ENCODE measurements at places on chromosomes 4 and X.

- no peaks in the 10 kb centered on the region for H3K4me1 ChIP-seq
- H3K27ac ChIP-seq = no peak overlapping the region
- H3K4me3 ChIP-seq = no peak overlapping the region
- no peak for DNase-seq
- H3K36me3 ChIP-seq = no peaks in the 10 kb centered on the region
These were observed 229.0 kb upstream of the LCORL start for GRCh38 chr4:18250564-18250963.

GRCh38 chr4:29948858-29949257 is 771.3 kb upstream of the PCDH7 start:
- H3K36me3 ChIP-seq = no peaks in the 10 kb centered on the region
- no peak overlapping the region for H3K4me3 ChIP-seq
- no peak for DNase-seq
- no peaks in the 10 kb centered on the region for H3K4me1 ChIP-seq
- H3K27ac ChIP-seq = no peak overlapping the region
- H3K27me3 ChIP-seq = no peaks in the 10 kb centered on the region

GRCh38 chrX:1147611-1148515 is 64.6 kb downstream of the CRLF2 start:
- H3K4me1 ChIP-seq = peaks cover 3% of the 10 kb centered on the region
- no peak overlapping the region for H3K4me3 ChIP-seq
- DNase-seq = no peak
- peaks cover 13% of the 10 kb centered on the region for H3K27me3 ChIP-seq
- H3K36me3 ChIP-seq = no peaks in the 10 kb centered on the region

- DNase-seq = no peak
- no peak overlapping the region for H3K4me3 ChIP-seq
- H3K27ac ChIP-seq = no peak overlapping the region
These were observed 2.4 kb downstream of the GLRA3 start for GRCh38 chr4:174826660-174827059.

GRCh38 chrX:47523713-47524166 is 37.3 kb upstream of the ARAF start:
- no peaks in the 10 kb centered on the region for H3K27me3 ChIP-seq
- H3K4me1 ChIP-seq = peaks cover 3% of the 10 kb centered on the region
- H3K36me3 ChIP-seq = no peaks in the 10 kb centered on the region
- DNase-seq = no peak
- H3K27ac ChIP-seq = no peak overlapping the region
- peak overlapping the region; percentile 63 for H3K4me3 ChIP-seq

GRCh38 chrX:108537005-108537404 is 97.4 kb downstream of the COL4A5 start:
- H3K27ac ChIP-seq = no peak overlapping the region
- H3K4me1 ChIP-seq = peaks cover 13% of the 10 kb centered on the region
- H3K4me3 ChIP-seq = no peak overlapping the region
- no peaks in the 10 kb centered on the region for H3K27me3 ChIP-seq
- no peak for DNase-seq

GRCh38 chrX:43633757-43634156 is 22.3 kb upstream of the MAOA start:
- no peaks in the 10 kb centered on the region for H3K27me3 ChIP-seq
- no peak for DNase-seq
- H3K4me3 ChIP-seq = no peak overlapping the region
- H3K4me1 ChIP-seq = no peaks in the 10 kb centered on the region

DNA sequence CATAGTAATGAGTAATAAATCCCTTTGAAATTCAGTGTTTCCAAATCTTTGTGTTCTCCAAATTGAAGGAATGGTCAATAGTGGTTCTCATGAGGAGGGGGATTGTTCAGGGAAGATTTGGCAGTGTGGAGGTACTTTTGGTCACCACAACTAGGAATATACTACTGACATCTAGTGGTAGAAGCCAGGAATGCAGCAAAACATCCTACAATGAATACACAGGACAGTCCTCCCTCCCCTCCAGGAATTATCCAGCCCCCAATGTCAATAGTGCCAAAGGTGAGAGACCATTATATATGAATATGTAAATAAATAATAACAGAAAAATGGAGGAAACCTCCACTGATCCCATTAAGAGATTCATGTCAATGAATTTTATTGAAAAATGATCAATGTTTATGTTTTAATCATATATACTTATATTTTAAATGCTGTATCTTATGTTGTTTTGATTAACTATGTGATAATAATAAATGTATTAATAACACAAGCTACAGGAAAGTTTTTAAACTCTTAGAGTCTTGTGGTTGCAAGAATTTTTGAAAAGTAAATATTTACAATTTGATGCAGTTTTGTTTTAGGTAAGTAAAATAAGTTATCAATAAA is 14.4 kb upstream of the FAM9A start:
- H3K4me3 ChIP-seq = no peak overlapping the region
- peaks cover 5% of the 10 kb centered on the region for H3K4me1 ChIP-seq
- H3K27ac ChIP-seq = no peak overlapping the region
- DNase-seq = no peak

DNA sequence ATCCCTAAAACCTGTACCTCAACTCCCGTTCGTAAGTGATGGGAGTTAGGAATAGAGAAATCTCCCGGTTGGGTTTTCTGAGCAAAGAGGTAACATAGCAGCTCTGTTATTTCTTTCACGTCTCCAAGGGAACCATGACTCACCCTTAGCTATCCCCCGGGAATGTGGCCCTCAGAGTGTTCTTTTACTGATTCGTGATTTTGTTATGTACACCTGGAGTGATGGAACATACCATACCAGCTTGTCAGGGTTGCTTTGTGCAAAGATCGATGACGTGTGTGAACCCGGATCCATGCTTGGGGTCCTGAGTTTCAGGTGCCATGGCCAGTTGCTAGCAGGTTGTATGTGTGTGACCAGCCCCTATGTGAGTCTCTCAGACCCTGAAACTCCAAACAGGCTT is 52.6 kb downstream of the HPRT1 start:
- peaks cover 8% of the 10 kb centered on the region for H3K36me3 ChIP-seq
- no peak for DNase-seq
- no peaks in the 10 kb centered on the region for H3K27me3 ChIP-seq
- no peak overlapping the region for H3K27ac ChIP-seq
- no peak overlapping the region for H3K4me3 ChIP-seq

DNA sequence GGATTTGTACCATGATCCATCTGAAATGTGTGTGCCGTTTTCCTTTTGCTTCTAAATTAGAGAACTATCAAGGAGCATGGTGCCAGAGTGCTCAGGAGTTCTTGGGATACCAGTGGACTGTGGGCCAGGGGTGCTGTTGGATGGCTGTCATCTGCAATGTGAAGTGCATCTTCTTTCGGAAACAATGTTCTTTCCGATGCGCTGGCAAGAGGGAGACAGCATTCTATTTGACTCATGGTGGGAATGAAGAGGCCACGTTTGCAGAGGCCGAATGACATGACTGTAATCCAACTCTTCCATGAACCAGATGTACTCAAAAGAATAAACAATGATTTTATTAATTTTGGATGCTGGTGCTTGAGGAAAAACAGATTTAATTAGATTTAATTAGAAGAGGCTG is 45.5 kb downstream of the SORCS2 start:
- peaks cover 15% of the 10 kb centered on the region for H3K4me1 ChIP-seq
- no peak overlapping the region for H3K27ac ChIP-seq
- no peaks in the 10 kb centered on the region for H3K36me3 ChIP-seq

GRCh38 chrX:147343467-147343866 is 528.9 kb upstream of the CXorf51A start:
- no peak for DNase-seq
- H3K4me3 ChIP-seq = no peak overlapping the region
- H3K36me3 ChIP-seq = no peaks in the 10 kb centered on the region
- H3K27me3 ChIP-seq = no peaks in the 10 kb centered on the region

DNA sequence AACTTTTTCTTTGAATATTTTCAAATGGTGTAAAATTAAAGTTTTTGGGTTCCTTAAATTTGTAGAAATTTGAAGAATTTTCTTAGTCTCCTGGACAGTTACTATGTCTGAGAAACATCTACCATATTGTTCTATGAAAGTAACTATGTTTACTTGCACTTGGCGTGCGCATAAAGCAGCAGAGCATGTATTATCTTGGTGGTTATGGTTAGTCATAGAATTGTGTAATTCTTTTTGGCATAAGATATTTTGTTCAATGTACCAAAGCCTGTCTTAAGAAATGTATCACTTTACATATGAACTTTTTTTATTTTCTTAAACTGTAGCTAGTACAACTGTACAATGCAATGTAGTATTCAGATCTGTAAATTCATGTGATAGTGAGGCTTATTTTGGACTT is 49.2 kb downstream of the CDS1 start:
- H3K27me3 ChIP-seq = no peaks in the 10 kb centered on the region
- no peak overlapping the region for H3K27ac ChIP-seq
- DNase-seq = no peak
- no peak overlapping the region for H3K4me3 ChIP-seq
- no peaks in the 10 kb centered on the region for H3K4me1 ChIP-seq

DNA sequence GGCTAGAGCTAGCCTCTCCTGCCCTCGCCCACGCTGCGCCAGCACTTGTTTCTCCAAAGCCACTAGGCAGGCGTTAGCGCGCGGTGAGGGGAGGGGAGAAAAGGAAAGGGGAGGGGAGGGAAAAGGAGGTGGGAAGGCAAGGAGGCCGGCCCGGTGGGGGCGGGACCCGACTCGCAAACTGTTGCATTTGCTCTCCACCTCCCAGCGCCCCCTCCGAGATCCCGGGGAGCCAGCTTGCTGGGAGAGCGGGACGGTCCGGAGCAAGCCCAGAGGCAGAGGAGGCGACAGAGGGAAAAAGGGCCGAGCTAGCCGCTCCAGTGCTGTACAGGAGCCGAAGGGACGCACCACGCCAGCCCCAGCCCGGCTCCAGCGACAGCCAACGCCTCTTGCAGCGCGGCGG is at the start of gene AR:
TSS of gene AR (plus strand) at position 204 of the 400 bp plus-strand sequence. CDS start 1,126 bp downstream, outside the sequence.
- H3K27me3 ChIP-seq = peaks cover 56% of the 10 kb centered on the region
- DNase-seq = no peak
- peak within 1 kb of the TSS; percentile 69 for H3K4me3 ChIP-seq
- H3K4me1 ChIP-seq = peaks cover 13% of the 10 kb centered on the region
- no peak within 1 kb of the TSS for H3K27ac ChIP-seq

GRCh38 chrX:13662355-13662791 is 9.4 kb downstream of the TCEANC start:
- peaks cover 19% of the 10 kb centered on the region for H3K36me3 ChIP-seq
- H3K27me3 ChIP-seq = no peaks in the 10 kb centered on the region
- DNase-seq = no peak
- H3K4me3 ChIP-seq = no peak overlapping the region

DNA sequence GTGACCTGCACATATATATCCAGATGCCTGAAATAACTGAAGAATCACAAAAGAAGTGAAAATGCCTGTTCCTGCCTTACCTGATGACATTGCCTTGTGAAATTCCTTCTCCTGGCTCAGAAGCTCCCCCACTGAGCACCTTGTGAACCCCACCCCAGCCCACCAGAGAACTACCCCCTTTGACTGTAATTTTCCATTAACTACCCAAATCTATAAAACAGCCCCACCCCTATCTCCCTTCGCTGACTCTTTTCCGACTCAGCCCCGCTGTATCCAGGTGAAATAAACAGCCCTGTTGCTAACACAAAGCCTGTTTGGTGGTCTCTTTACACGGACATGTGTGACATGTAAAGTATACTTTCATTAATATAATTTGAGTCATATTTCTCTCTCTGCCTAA is 320.3 kb upstream of the TECRL start:
- H3K27me3 ChIP-seq = no peaks in the 10 kb centered on the region
- H3K36me3 ChIP-seq = no peaks in the 10 kb centered on the region

- no peak overlapping the region for H3K4me3 ChIP-seq
- H3K36me3 ChIP-seq = no peaks in the 10 kb centered on the region
- no peak for DNase-seq
- no peaks in the 10 kb centered on the region for H3K27me3 ChIP-seq
These were observed 152.8 kb downstream of the TMEM164 start for GRCh38 chrX:110155759-110156158.

Measured in mesothelial cell of epicardium (in vitro differentiated cells).